Stimulated activated CD4-positive, alpha-beta T cell treated with anti-CD3 and anti-CD28 coated beads, Interleukin-1b, Interleukin-23, amount 100 ng/mL, for 4 hours (primary cell): ENCODE measurements at places on chromosomes 7 and 10.

DNA sequence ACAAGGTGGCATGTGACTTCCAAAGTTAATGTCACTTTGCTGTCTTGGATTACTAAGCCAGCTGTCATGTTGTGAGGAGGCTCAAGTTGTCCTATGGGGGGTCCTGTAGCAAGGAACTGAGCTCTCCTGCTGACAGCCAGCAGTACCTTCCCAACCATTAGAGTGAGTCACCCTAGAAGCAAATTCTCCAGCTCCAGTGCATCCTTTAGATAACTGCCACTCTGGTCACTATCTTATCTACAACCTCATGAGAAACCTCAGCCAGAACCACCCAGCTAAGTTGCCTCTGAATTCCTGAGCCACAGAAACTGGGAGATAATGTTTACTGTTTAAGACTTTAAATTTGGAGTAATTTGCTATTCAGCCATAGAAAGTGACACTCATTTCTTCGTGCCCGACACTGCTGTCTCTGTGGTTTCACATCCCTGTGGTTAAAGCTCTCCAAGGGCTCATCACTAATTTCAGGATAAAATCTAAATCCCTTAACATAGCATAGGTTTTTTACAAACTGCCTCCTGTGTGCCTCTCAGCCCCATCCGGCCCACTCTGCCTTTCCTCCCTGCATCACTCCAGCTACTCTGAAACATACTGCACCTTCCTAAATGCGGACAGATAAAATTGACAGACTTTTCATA, 83.5 kb downstream of the PRR15 start:
- no peak for DNase-seq

- DNase-seq = no peak
Measured at GRCh38 chr10:77875730-77876129, 50.8 kb downstream of the DLG5 start.

GRCh38 chr7:112707655-112708054, 82.5 kb downstream of the TMEM168 start:
- no peak for DNase-seq

DNA sequence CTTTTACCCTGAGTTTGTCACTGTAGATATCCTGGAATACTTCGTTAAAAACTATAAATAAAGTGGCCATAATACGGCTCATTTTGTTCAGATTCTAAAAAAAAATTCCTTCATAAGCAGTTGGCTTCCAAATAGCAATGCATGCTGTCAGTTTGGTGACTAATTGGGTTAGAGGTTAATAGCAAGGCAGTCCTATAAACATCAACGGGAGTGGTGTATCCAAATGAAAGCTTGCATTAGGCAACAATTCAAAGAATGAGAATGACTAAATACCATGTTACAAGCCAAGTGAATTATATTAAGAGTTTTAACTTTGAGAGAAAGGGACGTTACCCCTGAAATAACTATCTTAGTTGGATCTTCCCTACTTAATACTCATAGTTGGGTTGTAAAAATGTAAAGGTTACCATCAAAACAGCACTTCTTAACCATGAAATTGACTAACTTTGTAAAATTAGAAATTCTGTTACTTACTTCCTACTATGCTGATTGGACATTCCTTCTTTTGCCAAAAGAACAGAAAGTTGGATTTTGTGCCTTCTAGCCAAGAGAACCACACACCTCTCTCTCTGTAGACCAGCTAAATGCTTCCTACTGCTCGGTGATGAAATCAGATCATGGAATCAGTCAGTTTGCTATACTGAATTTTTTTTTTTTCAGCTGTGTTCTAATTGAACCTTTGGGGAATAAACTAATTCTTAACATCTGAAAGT, 98.0 kb downstream of the KAT6B start:
- DNase-seq = no peak

DNA sequence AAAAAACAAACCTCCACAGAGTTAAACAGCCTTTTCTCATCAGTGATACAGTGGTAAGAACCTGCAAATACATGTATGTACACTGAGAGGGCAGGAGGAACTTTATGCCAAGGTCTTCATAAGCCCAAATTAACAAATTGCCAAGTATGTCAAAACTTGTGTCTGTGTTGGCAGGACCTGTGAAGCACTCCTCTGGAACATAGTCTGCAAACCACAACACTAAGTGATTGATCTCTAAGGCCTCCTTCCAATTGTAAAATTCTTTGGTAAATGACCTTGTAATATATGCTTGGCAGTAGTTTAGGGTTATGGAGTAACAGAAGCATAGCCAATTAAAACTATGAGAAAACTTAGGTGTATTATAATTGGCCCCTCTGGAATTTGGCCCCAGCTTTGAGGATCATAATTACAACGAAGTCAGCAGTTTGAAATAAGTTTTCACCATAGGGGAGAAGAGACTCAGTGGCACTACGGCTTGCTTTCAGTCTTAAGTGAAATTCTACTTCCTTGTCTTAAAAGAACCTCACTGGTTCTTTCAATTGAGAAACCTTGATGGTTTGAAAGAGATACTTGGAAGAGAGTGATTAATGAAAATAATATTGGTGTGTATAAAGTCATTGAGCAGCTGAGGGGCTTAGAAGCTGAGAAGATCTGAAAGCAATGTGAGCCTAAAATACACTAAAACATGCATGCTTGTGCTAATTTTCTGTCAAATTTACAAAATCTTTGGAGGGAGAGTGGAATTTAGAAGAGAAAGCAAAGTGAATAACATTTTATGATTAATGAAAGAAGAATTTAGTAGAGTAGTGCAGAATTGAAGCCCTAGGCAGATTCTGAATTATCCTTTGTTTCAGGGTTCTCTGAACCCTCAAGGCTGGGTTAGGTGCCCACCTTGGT, 57.6 kb downstream of the CNNM2 start:
- no peak for DNase-seq

- no peak for DNase-seq
Measured at GRCh38 chr7:151472644-151473380, 32.9 kb upstream of the CRYGN start.

- no peak for DNase-seq
Measured at GRCh38 chr10:124829447-124830115, 28.0 kb downstream of the ABRAXAS2 start.

DNA sequence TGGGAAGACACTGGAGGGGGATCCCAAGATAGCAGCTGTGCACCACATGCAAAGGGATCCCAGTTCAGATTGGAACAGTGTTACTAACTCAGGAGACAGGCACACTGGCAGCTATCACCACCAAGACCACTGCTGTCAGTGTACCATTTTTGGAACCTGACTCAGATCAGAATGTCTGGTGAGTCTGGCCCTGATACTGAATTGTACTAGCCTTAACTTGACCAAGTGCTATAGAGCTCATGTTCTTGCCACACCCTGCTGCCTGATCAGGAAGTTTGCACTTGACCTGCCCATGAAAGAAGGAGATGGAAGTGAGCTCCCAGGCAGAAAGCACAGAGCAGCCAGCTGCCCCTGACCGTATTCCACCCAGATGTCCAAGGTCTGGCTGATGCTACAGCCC, 4.8 kb upstream of the PRRT4 start:
- no peak for DNase-seq

DNA sequence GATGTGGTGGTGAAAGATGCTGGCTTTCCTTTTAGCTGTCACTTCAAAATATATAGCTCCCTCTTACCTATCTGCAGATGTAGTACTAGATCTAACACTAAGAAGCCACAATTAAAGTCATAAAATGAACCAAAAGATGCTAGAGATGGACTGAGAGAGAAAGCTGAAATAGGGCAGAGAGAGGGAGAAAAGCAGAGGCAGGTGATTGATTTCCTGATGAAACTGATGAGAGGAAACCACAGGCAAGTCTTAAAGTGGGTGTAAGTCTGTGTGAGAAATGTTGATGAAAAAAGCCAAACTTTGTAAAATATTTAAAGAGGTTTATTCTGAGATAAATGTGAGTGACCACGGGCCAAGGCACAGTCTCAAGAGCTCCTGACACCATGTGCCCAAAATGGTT, 194.3 kb upstream of the MBL2 start:
- DNase-seq = no peak

DNA sequence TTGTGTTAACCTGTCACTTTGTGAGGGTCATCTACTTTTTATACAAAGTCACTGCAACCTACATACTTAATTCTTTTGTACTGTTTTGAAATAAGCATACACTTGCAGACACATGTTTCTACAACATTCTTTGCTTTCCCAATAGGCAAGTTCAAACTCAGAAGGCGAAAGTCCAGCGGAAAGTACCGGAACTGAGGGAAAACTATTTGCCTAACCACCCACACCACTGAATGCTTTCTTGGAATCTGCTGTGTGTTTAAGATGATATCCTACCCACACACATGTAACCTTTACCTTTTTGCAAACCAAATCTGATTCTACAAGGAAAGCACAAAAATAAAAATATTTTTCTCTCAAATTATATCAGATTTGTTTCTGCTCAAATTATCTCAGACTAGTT, 139.4 kb upstream of the AGR3 start:
- DNase-seq = no peak

DNA sequence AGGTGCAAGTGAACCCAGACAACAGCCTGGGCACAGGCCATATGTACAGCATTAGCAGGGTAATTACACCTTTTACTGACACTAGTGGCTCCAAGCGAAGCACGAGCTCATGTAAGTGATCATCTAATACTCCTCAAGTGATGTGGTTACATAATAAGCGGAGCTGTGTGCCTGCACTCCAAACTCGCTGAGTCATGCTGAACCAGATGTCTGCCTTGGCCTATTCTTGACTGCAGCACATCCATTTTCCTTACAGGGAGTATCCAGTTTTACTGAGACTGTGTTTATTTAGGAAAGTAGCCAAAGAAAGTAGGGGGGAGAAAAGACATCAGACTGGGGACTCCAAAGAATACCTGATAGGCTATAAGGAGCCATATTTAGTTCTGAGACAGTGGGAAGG, 90.1 kb downstream of the GRM3 start:
- DNase-seq = no peak

- no peak for DNase-seq
Measured at GRCh38 chr10:30155401-30155800, 96.0 kb upstream of the JCAD start.

DNA sequence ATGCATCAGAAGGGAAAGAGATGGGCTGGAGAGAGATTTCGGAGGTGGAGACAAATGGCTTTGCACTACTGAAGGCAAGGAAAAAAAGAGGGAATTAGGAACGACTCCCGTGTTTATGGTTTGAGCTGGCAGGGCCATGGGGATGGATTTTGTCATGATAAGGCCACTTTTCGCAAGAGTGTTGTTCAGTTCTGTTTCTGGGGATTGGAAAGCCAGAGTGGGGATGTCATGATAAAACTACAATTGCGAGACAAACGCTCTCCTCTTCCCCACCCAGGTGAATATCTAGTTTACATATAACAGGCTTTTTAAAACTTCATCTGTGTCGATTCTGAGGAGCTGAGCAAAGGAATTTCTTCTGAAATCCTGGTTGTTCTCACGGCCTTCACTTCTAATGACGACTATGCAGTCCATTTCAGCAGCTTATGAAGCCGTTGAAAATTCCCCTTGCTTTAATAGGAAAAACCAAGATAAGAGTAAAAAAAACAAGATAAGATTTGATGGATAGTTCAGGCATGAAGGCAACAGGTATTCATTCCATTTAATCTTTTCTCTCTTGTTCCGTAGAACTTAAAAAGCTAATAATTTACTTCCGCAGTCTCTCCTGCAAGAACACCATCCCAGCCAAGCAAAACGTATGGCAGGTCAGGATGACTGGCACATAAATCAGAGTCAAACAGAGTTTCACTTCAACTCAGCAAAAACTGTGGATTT, 245.6 kb upstream of the PITRM1 start:
- DNase-seq = no peak

DNA sequence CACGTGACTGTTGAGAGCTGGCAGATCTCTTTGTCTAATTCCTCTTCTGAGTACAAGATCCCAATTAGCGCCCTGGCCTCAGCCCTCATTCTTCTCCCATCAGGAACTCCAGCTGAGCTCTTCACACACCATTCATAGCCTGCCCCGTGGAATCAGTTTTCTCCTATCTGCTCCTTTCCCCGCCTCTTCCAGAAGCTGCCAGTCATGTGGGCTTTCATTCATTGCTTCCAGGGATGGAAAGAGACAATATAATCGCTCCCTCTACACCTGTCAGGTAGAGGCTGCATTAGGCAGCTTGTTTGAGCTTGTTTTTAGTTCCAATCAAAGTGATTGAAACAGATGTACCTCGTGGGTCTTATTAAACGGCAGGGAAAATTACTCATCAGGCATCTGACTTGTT, 515.8 kb downstream of the TYW1 start:
- no peak for DNase-seq

DNA sequence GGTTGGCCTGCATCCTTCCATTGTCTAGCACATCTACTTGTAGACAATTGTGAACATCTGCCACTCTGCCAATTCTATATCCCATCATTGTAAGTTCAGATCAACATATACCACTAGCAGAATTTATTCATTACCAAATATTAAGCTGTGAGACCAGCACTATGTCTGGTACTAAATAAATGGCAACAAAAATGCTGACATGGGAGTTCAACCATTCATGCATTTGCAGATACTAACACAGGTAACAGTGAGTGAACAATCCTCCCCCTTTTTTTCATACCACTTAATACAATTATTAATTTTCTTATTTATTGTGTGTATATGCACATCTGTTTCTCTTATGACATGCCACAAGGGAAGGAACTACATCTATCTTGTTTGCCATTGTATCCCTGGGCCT, 11.9 kb downstream of the POLR1F start:
- DNase-seq = no peak

DNA sequence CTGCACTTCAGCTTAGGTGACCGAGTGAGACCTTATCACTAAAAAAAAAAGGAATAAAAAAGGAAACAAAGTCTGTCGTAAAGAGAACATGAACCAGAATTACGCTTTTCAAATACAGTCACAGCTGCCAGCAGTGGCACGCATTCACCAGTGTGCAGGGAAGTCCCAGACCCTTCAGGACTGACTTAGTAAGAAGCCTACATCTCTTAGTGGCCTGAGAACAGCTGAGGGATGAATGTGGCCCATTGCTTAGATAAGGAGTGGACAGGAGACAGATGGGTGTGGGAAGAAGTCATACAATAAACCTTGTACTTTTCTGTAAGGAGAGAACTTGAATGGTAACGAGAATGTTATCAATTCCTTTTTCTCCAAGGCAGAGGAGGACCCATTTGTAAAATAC, 178.5 kb downstream of the JCAD start:
- no peak for DNase-seq

- DNase-seq = no peak
Measured at GRCh38 chr10:50577681-50578350, 45.9 kb downstream of the SGMS1 start.

DNA sequence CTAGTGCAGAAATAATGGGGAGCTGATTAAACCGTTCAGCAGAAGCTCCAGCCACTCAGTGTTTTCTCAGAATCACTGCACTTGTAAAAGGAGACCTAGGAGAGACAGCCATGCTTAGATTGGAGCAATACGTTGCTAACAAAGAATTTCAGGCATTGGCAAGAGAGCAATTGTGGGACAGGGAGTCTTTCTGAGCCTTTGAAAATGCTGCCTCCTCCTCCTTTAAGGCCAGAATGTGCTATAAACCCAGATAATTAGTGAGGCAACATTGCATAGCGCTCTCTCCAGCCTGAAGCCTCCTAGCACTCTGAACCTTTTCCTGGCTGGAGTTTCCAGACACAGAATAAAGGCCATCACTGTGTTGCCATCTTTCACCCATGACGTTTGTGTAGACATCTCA, 18.5 kb upstream of the PTPRN2 start:
- DNase-seq = no peak

- no peak for DNase-seq
Measured at GRCh38 chr10:121617176-121617575, 18.9 kb upstream of the FGFR2 start.
